ENCODE measurements at places on chromosomes 1 and 21. TPM values are rescaled to one million over a fixed set of nuclear protein-coding genes. Genes with fewer than 3 reads are reported as not detected.
A peak's percentile ranks its signal among the peaks of the same experiment; 100 is the strongest.

Gene IFI44
- 107 TPM for total RNA-seq

Gene PDE9A
- total RNA-seq, result not detected

DNA sequence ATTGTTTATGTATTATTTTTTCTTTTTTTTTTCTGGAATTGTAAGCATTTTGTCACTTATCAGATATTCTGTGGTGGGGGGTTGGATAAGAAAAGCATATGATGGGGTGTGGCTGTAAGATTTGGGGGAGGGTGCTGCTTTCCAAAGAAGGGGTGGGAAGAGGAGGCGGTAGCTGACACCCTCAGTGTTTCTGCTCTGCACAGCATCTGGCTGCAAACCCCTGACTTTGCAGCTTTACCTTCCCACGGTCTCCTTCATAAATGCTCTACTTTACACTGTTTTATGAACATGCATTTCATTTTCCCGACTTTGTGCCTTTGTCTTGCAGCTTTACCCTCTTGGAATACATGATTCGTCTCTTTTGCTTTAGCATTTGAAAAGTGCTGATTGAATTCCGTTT is 7.6 kb downstream of the FMN2 start:
- no peak for DNase-seq

- peak; percentile 82 for DNase-seq
These were observed at the start of gene IFNLR1 for GRCh38 chr1:24186993-24187790. Gene IFNLR1 (minus strand): TSS chr1:24187289. CDS start chr1:24187248, 41 bp downstream.

- DNase-seq, result no peak
These were observed 1.3 kb downstream of the POGK start for GRCh38 chr1:166840309-166841274.

GRCh38 chr1:23069675-23070074 is 50.4 kb downstream of the KDM1A start:
- DNase-seq, result no peak

DNA sequence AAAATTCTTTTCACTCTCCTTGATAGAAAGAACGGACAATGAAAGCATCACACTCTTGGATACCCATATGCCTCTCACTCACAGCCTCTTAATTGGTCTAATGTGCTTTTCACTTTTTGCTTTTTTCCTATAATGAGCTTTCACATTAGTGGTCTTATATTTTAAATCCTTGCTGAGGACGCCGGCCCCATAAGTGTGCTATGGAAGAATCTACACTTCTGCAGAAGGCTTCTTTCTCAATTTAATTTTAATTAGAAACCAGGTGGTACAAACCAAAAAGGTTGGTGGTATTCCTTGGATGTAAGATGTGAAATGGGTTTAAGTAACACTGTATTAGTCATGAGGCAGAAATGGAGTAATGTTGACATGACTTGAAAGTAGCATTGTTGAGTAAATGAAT is 190.6 kb upstream of the NFIA start:
- DNase-seq, result no peak

Measured in RPMI7951 (cell line).